Central memory CD4-positive, alpha-beta T cell (primary cell): ENCODE measurements at places on chromosomes 1 and 21.

- DNase-seq, result peak; percentile 5
Observed at GRCh38 chr1:51421964-51422363, 91.6 kb upstream of the TTC39A start.

DNA sequence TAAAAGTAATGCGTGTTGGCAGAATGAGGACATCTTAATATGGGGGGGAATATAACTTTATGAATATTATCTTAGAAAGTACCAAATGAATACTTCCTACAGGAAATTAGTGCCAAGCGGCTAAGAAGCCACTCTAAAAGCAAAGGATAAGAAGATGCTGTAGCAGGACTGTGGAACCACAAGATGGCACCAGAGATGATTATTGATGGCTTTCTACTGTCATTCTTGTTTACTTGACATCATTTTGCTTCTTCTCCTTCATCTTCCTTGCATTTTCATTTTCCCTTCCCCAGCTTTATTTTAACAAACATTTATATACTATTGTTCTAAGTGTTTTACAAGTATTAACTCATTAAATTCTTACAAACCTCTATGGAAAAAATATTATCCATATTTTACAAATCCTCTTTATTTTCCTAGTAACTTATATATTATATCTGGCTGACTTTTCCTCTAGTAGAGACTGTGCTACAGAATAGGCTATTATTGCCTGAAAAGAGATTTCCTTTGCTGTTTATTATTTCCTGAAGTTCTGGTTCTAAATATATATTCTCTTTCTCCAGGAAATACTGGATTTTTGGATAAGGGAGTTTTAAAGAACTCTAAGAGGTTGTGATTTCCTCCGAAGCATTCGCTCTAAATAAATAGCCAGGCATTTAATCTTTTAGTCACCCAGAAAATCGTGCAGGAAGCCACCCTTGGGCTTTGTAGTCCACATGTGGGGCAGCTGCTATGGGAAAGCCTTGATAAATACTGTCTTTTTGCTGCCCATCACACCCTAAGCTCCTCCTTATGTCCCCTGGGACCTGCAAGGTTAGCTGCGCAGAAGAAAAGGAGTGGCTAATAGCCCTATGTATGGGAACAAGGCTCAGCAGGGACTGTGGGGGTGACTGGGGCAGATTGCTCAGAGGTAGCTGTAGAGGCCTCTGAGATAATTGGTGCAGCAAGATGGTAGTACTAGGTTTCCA lies 69.8 kb downstream of the TPR start:
- peak; percentile 14 for DNase-seq

- no peak for DNase-seq
Observed at GRCh38 chr21:16650714-16651366, 862.0 kb upstream of the CXADR start.

- no peak for DNase-seq
Observed at GRCh38 chr1:92822879-92823278, 9.0 kb upstream of the RPL5 start.

GRCh38 chr1:220691053-220691684 lies 1.0 kb downstream of the C1orf115 start:
- DNase-seq, result no peak
